ENCODE measurements at places on chromosomes 6 and 20.

DNA sequence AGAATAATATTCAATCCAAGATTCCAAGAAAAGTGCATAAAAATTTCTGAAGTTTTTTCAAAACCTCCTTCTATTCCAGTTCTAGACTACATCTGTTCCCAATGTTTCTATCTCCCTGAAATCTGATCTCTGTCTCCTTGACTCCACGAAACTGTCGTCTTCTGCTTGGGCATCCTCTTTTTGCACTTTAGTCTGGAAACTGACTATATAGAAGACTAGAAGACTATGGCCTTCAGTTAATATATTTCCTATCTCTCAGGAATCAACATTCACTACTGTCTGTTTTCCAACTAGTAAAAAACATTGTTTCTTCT is 745.4 kb upstream of the ADGRB3 start:
- no peak for DNase-seq

DNA sequence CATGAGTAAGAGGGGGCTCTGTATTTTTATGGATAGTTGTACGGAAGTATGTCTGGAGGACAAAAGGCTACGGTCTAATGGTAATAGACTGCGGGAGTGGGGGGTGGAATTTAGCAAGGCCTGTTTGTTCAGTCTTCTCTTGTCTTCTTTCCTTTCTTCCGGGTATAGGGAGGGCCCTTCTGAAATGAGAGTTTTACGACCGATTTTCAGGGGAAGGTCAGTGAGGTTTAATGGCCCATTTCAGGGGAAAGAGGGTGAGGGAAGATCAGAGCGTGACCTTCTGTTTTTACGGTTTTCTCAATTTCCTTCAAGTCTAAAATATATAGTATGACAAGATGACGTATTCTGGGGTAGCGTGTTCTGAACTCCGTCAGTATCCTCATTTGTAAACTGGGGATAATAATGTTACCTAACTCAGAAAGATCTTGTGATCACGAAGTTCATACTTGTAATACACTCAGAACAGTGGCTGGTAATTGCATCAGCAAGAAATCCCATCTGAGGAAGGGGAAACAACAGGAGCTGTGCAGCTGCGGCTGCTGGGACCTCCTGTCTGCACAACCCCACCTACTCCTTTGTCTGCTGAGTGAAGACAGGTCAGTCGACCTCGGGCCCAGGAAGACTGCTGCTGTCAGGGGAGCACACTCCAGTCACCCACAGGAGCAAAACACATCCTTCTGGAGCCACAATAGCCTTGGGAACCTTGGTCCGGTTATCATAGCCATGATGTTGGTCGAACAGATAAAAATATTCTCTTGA is 90.4 kb downstream of the MAP3K7 start:
- DNase-seq: no peak

DNA sequence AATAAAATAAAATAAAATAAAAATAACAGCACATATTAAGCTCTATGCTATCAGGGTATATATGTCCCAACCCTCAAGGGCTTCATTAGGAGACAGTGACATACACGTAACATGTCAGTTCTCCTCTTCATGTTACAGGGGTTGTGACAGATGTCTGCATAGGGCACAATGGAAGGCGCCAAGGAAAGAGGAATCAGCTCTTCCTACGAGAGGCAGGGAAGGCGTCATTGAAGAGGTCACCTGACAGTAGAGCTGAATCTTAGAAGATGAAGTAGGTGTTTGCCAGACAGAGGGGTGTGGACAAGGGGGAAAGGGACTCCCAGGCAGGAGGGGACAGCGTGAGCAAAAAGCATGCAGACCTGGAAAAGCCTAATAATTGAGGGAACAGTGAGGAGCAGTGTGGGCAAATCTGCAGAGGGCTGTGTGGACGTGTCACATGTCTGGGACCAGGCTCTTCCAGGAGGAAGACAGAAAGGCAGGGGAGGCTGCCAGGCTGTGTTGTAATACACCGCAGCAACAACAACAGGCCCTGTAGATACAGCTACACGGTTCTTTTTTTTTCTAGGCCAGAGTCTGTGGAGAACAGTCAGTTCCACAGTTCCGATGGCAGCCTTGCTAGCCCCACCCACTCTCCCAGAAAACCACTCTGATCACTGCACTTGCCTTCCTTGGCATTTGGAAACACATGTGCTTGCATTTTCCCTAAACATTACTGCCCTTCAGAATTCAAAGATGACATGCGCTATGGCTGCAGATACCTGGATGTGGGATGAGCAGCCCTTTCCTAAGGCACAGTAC is 2.5 kb upstream of the FKBP5 start:
- no peak for DNase-seq

GRCh38 chr6:125022391-125022989 is 60.3 kb downstream of the RNF217 start:
- DNase-seq: no peak

- no peak for DNase-seq
Observed at GRCh38 chr20:62308102-62308822, 5.5 kb downstream of the ADRM1 start.

DNA sequence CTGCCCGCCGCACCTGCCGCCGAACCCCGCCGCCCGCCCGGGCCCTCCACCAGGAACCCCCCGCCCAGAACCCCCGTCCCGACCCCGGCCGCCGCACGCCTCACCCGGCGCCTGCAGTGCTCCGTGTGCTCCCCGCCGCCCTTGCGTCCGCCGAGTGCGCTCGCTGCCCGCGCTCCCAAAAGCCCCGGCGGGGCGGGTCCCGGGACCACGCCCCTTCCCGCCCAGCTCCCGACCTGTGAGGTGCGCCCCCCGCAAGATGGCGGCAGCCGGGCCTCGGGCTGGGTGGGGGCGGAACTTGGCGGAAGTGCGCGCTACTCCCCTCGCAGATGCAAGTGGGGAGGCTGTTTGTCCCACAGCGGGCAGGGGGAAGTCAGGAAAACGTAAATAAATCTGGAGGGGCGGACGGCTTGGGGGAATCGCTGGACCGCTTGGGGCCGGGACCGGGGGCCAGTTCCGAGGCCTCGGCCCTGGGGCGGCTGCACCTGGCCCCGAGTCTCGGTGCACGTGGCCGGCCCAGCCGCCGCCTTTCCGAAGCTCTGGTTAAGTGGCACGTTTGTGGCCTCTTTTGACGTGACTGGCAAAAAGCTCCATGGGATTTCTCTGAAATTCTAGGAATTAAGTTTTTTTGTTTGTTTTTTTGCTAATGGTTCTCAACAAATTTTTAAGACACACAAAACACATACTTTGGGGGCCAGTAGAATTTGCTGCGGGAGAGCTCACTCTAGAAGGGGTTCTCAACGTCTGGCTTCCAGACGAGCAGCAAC is at the start of gene EZR:
EZR (minus strand) TSS at position 156 of the 764 bp plus-strand sequence. CDS start 1,275 bp downstream, outside the sequence.
- peak; percentile 72 for DNase-seq

DNA sequence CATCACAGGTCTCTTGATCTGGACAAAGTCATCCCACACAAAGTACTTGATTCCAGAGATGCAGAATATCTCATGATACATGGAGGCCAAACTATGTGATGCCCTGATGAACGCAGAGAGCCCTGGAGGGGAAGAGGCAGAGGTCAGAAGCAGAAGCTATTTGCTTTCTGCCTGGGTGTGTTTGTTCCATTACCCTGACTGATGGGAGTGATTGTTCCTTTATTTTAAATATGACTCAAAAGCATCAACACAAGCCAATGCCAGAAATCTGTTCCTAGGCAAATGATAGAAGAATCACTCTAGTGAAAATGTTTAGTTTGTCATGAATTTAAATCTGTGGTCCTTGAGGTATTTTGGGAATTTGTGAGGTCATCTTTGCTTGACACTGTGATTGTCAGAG is 54.7 kb upstream of the GGTLC1 start:
- no peak for DNase-seq
